ENCODE measurements at places on chromosomes 12 and 14.

GRCh38 chr12:63083046-63083445 lies 68.0 kb downstream of the AVPR1A start:
- DNase-seq = no peak

DNA sequence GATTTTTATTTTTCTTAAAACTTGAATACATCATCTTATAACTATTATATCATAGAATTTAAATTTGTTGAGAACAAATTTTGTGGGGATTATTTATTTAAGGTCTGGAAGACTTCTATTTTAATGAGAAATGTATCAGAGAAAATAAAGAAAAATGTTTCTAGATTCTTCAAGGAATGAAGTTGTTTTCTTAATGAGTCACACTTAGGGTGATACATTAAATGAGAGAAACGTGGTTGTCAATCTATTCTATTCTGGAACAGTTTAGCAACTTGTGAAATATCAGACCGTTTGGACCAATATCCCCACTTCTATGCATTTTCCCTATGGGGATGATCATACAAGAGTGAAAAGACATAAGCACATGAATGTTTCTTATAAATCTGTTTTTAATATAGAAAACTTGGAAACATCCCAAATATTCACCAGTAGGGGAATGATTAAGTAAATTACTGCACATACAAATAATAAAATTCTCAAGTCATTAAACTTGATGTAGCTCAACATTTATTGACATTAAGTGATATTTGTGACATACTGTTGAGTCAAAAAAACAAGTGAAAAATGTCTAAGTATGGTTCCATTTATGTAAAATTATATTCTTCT lies 88.5 kb downstream of the E2F7 start:
- no peak for DNase-seq

DNA sequence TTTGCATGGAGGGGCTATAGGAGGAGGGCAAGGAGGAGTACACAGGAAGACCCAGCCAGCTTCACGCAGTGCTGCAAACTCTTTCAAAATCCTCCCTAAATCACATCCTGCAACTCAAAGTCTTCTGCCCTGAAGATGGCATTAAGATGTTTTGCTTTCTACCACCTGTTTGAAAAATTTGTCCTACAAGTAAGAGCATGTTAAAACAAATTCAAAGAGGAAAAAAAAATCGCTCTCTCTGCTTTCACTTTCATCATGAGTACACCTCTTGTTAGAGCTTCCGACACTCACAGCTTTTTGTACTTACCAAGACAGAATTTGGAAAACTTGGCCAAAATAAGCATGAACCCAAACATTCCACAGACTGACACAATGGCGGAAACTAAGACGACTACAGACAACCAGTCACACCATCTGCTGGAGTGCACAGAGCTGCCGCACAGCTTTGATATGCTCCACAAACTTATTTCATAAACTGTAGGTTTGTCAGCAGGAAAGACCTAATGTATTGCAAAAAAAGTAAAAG lies 21.3 kb downstream of the GCH1 start:
- DNase-seq = peak; percentile 62

GRCh38 chr14:63308723-63309317 lies 9.9 kb downstream of the GPHB5 start:
- peak; percentile 33 for DNase-seq

- no peak for DNase-seq
These were observed 389.2 kb downstream of the EGLN3 start for GRCh38 chr14:33561488-33562175.

DNA sequence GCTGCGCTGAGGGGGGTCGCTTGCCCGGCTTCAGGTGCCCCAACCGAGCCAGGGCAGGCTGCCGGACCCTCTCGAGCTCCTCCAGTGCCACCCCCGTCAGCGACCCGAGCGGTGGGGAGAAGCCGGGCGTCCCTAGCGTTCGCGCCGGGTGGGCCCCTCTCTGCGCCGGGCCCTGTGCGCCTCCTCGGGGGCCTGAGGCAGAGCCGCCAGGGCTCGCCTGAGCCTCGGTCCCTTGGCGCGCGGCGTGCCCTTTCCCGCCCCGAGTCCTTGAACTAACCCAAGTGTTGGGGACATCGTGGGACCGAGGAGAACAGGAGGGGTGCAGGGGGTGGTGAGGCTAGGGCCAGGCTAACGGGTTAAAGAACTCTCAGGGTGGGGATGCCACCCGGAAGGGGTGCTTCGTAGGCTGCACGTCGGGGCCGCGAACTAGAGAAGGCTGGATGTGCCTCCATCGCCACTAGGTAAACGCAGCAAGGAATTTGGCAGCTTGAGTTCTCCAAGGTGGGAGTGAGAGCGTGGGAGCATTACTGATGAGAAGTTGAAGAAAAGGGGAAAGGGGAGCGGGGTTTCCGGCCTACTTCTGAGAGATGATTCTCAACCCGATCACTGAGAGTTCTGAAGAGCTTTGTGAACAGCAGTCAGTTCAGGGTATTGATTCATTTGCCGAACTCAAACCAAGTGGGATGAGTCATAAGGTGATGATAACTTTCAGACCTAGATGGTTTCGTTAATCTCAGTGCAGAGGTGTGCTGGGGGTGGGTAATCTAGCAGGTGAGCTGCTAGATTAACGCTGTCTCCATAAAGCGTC lies 618 bp downstream of the RNF34 start:
- peak; percentile 73 for DNase-seq

GRCh38 chr14:60420050-60420449 lies 65.8 kb downstream of the C14orf39 start:
- DNase-seq = no peak

DNA sequence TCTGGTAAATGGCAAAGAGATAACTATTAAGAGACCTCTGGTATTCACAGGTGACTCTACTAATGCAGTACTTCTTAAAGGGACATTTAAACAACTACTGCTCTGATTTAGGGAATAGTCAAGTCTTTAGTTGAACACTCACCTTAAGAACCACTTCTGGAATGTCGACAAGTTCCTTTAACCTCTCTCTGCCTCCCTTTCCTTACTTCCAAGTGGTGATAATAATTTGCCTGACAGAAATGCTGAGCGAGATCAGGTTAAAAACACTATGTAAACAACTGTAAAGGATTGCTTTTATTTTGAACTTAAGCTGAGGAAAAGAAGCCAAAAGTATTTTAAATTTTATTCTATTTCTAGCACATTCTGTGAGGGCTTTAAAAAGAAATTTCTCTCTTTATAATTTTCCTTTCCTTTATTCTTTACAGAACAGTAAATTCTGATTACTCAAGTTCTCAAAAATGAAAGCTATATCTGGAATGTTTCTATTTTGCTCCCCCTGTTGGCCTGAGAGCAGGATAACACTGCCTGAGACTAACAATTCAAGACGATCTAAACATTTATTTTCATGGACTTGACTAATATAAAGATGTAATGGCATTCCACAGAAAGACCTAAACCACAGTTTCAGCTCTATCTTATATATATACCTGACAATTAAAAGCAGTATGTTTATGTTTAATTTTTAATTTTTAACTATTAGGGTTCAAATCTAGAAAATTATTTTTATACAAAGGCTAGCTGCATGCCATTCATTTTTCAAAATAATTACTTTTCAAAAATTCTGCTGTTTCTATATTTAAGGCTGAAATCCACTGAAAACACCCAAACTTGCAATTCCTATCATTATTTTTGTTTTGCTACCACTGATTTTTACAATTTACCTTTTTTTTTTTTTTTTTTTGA lies 29.2 kb downstream of the ZCCHC8 start:
- peak; percentile 83 for DNase-seq

Data from natural killer cell (primary cell).